IMR-90 (cell line): ENCODE measurements at places on chromosomes 5 and 9.

DNA sequence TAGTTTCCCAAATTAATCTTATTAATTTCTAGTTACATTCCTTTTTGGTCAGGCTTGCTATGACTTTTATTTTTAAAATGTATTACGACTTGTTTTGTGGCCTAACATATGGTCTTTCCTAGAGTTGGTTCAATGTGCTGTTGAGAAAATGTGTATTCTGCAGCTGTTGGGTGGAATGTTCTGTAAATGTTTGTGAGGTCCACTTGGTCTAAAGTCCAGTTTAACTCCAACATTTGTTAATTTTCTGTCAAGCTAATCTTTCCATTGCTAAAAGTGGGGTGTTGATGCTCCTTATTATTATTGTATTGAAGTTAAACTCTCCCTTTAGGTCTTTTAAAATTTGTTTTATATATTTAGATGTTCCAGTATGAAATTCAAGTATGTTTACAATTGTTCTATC lies 1010.8 kb upstream of the EDIL3 start:
- H3K36me3 ChIP-seq: no peaks in the 10 kb centered on the region
- no peak overlapping the region for H3K27ac ChIP-seq
- H3K4me1 ChIP-seq: no peaks in the 10 kb centered on the region
- no peak for DNase-seq

- H3K27ac ChIP-seq: no peak overlapping the region
- H3K4me1 ChIP-seq: no peaks in the 10 kb centered on the region
- no peaks in the 10 kb centered on the region for H3K36me3 ChIP-seq
- DNase-seq: no peak
- H3K4me3 ChIP-seq: no peak overlapping the region
- no peaks in the 10 kb centered on the region for H3K27me3 ChIP-seq
Measured at GRCh38 chr9:15068261-15068660, 158.0 kb upstream of the FREM1 start.

- H3K36me3 ChIP-seq: no peaks in the 10 kb centered on the region
- peaks cover 2% of the 10 kb centered on the region; the same call in 1 of the 2 replicates for H3K27me3 ChIP-seq
- no peaks in the 10 kb centered on the region for H3K4me1 ChIP-seq
Measured at GRCh38 chr5:112685386-112685785, 52.3 kb upstream of the APC start.

DNA sequence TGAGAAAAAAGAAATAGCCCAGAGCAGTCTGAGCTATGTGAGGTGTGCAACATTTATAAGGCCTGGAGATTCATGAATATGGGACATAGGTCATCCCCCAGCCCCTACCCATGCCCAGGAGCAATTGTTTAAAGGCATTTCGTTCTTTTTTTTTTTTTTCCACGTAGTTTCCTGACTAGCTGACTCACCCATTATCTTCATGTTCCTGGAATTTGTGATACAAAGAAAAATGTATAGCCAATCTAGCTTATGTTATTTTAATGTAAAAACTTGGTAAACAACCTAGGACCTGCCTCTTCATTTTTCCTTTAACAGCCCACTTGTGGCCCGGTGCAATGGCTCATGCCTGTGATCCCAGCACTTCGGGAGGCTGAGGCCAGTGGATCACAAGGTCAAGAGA lies 81.3 kb downstream of the OSTF1 start:
- no peak overlapping the region for H3K27ac ChIP-seq
- H3K4me3 ChIP-seq: no peak overlapping the region
- no peaks in the 10 kb centered on the region for H3K36me3 ChIP-seq
- DNase-seq: no peak

- H3K36me3 ChIP-seq: no peaks in the 10 kb centered on the region
- H3K4me1 ChIP-seq: peaks cover 3% of the 10 kb centered on the region
- H3K27ac ChIP-seq: no peak overlapping the region
Measured at GRCh38 chr5:33228149-33228548, 212.6 kb upstream of the TARS1 start.

GRCh38 chr9:69175486-69175885 lies 1.4 kb downstream of the TJP2 start:
- no peak for DNase-seq
- H3K27me3 ChIP-seq: no peaks in the 10 kb centered on the region
- peak overlapping the region; percentile 69 for H3K4me3 ChIP-seq
- peaks cover 11% of the 10 kb centered on the region for H3K4me1 ChIP-seq

DNA sequence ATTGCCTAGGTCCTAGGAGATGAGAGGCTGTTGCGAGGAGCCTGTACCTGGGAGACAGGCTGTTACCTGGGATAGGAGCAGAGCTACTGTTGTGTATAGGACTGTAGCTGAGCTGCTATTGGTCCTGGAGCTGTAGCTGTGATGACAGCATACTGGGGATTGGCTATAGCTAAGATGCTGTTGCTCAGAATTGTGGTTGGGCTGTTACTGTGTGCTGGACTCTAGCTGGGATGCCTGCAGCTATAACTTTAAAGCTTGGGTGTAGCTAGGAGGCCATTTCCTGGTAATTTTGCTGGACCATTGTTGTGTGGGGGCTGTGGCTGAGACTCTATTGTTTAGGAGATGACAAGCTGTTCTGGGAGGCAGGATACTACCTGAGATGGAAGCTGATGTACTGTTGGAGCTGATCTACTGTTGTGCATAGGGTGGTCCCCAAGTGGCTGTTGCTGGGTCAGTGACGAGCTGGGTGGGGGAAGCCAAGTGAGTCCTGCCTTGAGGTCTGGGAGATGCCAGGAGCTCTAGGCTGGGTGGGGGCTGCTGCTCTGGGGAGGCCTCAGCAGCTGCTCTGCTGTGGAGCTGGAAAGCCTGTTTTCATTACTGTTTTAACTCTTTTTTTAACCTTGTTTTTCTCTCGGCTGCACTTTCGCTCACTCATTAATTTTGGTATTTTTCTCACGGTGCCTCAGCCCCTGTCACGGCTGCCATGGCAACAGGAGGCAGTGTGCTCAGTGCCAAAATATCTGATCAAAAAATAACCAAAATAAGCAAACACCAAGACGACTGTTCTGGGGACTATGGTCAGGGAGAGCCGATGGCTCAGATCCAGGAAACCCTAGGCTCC lies 3.0 kb upstream of the PCDH1 start:
- no peak for DNase-seq
- H3K27me3 ChIP-seq: peaks cover 73% of the 10 kb centered on the region
- H3K36me3 ChIP-seq: no peaks in the 10 kb centered on the region
- H3K4me3 ChIP-seq: no peak overlapping the region
- H3K4me1 ChIP-seq: peaks cover 8% of the 10 kb centered on the region; the same call in 1 of the 2 replicates

- H3K4me3 ChIP-seq: no peak overlapping the region
- H3K27me3 ChIP-seq: no peaks in the 10 kb centered on the region
- H3K36me3 ChIP-seq: no peaks in the 10 kb centered on the region
- no peak for DNase-seq
- no peak overlapping the region for H3K27ac ChIP-seq
- H3K4me1 ChIP-seq: no peaks in the 10 kb centered on the region
Measured at GRCh38 chr5:27144456-27144855, 106.1 kb upstream of the CDH9 start.

- H3K4me3 ChIP-seq: no peak overlapping the region
- no peaks in the 10 kb centered on the region for H3K36me3 ChIP-seq
- H3K27ac ChIP-seq: no peak overlapping the region
- no peak for DNase-seq
Measured at GRCh38 chr5:143010351-143010750, 240.2 kb downstream of the ARHGAP26 start.

DNA sequence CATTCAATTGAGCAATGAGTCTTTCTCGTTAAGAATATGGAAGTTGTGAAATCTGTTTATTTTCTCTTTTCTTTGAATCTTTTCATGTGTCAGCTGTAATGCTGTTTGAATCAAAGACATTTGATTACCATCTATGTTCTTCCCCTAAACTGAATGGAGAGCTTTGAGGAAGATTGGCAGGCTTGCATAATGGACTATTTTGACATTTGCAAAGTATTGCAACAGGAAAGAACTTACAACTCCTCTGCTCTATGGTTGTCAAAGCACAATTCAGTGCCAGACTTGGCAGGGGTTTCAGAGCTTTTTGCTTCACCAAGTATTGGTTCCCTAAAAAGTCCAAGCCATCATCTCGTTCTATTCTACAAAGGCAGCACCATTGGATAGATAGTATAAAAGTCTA lies 549.0 kb upstream of the NUDT12 start:
- H3K27me3 ChIP-seq: no peaks in the 10 kb centered on the region
- H3K36me3 ChIP-seq: no peaks in the 10 kb centered on the region
- DNase-seq: no peak
- no peak overlapping the region for H3K27ac ChIP-seq
- H3K4me3 ChIP-seq: no peak overlapping the region

DNA sequence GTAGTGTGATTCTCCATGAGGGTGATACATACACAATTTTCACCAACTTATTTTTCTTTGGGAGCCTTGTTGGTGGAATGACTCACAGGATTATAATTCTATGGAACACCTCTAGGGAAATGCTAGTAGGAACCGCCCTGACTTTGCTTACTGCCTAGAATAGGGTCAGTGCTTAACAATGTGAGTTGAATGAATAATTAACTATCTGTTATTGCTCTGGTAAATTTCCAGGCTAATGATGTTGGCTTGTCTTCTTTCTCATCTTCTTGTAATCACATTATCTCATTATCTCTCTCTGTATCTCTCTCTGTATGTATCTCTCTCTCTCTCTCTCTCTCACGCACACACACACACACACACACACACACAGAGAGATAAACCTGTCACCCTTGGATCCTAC lies 291.1 kb downstream of the TRIM32 start:
- H3K27ac ChIP-seq: no peak overlapping the region
- no peaks in the 10 kb centered on the region for H3K4me1 ChIP-seq
- no peak overlapping the region for H3K4me3 ChIP-seq
- no peaks in the 10 kb centered on the region for H3K36me3 ChIP-seq
